ENCODE measurements at places on chromosomes 5 and 9.

- peak; percentile 37 for DNase-seq
These were observed 267.9 kb upstream of the PDE4D start for GRCh38 chr5:60161340-60161934.

DNA sequence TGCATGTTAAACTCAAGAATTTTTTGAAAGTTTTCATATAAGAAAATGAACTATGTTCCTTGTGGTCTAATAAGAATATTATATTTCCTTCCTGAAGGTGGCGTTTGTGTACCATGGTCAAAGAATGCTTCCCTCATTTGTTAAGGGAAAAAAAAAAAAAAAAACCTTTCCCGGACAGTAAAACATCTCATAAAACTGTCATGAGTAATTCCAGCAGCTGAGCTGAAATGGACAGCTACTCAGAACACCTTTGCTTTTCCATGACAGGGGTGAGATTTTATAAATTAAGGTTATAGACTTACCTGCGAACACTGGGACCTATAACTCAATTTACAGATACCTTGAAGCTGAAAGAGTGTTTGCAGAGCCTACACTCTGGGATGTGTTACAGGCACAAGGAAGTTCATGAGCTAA lies 113.2 kb upstream of the RANBP3L start:
- DNase-seq = peak; percentile 58

DNA sequence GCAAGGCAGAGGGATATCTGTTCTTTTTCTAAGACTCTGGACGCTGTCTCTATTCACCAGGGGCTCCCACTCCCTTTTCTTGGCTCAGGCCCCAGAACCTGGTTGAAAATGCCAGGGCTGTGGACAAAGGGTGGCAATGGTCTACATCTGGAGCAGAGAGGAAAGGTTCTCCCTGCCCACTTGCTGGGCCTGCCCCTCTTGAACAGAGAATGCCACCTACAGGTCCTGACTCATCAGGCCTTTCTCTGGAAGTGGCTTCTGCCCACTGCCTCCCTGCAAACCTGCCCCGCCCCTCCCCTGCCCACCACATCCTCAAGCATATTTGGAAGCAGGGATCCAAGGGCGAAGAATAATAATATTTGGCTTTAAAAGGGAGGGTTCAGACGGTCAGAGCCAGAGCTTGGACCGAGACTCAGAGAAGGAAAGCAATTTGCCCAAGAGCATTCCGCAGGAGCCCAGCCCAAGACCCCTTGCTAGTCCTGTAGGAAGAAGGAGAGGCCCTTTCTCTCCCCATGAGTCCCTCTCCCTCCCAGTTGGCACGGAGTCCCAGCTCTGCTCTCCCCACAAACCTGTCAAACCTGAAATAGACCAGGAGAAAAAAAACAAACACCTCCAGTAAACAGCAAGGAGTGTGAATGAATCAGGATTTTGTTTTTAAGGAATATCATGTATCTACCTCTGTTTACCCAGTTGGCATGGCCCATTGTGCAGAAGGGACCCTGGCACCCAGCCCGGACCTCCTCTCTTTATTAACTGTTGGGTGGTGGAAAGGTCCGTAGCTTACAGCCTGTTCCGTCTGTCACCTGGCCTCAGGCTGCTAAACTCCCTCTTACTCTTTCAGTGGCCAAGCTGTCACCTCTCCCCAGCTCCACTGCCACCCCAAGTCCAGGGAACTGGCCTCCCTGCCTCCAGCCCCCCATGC lies 37.7 kb upstream of the STXBP1 start:
- DNase-seq = no peak

- no peak for DNase-seq
These were observed 3.9 kb downstream of the FABP6 start for GRCh38 chr5:160233215-160233614.

DNA sequence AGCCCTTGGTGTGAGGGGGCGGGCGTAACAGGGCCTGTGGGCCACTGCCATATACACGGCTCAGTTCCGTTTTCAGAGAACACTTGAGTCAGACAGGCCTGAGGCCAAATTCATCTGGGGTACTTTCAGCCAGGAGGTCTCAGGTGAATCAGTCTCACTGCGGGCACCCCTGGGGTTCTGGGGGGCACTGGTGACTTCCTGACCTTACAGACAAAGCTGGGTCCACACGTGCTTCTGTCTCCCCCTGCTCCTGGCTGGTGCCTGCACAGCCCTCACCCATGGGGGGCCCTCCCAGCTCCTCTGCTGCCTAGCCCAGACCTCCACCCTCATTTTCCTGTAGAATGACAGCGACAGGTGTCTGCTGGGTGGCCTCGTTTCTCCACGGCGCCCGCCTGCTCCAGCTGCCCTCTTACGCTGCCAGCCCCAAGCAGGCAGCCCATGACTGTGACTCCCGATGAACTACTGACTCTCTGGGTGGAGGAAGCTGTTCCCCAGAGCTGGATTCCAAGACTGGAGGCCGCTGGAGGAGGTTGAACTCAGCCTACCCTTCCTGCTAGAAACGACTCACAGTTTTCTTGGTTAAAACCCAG lies 374.1 kb upstream of the IRX4 start:
- no peak for DNase-seq

DNA sequence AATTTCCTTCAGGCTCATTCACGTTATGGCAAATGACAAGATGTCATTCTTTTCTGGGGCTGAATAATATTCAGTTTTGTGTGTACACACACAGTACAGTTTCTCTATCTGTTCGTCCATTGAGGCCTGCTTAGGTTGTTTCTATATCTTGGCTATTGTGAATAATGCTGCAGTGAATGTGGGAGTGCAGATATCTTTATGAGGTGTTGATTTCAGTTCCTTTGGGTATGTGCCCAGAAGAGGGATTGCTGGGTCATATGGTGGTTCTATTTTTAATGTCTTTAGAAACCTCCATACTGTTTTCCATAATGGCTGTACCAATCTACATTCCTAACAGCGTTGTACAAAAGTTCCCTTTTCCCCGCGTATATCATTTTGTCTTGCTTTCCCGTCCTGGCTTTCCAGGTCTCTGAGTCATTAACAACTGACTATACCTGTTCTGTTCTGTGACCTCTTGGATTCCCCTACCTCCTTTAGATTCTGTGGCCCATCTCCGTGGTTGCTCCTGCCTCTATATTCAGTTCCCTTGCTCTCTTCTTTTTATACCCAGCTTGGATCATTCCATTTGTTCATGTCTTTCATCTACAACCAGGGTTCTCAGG lies 6.8 kb downstream of the SNX30 start:
- peak; percentile 86 for DNase-seq

DNA sequence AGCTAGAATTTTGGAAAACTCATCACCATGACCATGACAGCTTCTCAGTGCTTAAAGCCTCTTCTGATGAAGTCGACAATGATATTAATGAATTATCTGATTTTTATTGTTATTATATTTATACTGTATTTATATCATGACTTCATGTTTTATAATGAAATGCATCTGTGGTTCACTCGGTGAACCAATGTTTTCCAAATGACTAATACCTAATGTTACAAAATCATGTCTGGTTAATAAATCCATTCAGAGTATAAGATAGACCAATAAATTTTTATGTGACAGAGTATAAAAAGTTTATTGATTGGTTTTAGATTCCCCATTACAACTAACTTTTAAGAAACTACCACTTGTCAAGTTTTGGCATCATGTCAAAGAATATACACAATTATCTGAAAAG lies 416.5 kb downstream of the MLLT3 start:
- DNase-seq = peak; percentile 64

DNA sequence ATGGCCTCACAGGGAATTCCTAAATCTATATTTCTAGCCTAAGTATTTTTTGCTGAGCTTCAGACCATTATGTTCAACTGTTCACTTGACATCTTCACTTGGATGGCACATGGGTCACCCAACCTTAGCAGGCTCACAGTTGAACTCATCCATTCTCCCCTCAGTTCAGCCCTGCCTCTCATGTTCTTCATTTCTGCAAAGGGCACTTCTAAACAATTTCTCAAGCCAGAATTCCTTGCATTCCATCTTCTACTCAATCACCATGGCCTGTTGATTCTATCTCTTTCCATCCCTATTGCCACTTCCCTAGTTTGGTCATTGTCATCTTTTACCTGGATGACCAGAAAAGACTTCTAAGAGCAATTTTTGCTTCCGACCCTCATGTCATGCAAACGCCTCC lies 7.3 kb upstream of the RGS3 start:
- DNase-seq = peak; percentile 35

DNA sequence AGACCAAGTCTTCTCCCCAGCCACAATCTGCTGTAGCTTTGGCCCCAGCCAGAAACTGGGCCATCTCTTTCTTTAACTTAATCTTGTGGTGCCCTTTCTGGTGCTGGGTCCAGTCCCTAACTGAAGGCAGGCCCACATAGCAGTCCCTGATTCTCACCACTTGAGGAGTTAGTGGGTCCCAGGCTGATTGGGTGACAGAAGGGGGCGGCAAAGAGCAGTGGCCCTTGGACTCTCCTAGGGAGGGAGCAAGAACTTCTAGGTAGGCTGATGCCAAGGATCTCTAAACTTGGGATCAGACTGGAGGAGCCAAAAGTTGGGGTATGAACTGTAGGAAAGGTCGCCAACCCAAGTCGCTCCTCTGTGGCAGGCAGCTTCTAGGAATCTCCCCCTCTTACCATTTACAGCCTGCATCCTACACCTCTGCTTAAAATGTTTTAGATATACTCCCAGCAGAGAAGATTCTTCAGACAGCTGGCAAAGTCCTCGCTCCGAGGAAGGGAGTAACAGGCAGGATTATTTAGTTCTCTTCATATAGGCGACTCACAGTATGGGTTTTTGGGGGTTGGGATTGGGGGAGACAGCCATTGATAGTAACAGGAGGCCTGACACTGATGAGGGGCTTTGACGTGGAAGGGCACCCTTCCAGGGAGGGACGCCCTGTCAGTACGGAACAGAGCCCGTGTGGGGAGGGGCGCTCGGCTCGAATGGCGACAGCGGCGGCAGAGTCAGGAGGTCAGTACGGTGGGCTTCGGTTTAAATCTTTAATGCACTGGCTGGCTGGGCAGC lies 2.0 kb upstream of the CCL27 start:
- DNase-seq = peak; percentile 66

DNA sequence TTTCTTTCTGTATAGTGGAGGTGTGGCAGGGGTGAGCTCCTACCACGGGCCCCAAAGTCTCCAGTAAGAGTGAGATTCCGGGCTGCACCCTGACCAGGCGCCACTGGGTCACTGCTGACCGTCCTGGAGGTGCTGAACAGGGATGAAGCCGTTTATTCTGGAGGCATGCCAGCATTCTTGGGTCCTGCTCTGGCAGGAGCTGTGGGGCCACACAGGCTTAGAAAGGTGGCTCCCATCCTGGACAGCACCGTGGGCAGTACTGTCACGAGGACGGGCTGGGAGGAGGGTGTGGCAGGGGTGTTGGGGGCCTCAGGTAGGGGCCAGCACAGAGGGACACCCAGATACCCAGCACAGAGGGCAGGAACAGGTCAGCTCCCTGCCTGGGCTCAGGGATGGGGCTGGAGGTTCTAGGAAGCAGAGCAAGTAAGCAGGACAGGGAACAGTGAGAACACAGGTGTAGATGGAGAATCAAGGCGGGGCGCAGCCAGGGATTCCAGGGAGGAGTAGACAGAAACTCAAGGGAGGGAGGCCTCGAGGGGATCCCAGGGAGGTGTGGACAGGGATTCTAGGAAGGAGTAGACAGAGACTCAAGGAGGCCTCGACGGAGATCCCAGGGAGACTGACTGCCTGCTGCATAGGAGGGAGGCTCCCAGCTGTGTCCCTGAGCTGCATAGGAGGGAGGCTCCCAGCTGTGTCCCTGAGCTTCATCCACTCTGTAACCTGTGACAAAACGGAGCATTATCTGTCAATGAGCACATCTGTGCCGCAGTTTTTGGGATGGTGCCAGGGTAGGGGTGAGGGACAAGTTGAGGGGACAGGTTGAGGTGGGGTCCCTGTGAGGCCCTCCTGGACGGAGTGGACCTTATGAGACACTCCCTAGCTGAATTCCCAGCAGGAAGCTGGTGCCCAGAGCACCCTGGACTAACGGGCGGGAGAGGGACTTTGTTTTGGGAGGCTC lies 1.1 kb upstream of the PLEKHG4B start:
- no peak for DNase-seq

DNA sequence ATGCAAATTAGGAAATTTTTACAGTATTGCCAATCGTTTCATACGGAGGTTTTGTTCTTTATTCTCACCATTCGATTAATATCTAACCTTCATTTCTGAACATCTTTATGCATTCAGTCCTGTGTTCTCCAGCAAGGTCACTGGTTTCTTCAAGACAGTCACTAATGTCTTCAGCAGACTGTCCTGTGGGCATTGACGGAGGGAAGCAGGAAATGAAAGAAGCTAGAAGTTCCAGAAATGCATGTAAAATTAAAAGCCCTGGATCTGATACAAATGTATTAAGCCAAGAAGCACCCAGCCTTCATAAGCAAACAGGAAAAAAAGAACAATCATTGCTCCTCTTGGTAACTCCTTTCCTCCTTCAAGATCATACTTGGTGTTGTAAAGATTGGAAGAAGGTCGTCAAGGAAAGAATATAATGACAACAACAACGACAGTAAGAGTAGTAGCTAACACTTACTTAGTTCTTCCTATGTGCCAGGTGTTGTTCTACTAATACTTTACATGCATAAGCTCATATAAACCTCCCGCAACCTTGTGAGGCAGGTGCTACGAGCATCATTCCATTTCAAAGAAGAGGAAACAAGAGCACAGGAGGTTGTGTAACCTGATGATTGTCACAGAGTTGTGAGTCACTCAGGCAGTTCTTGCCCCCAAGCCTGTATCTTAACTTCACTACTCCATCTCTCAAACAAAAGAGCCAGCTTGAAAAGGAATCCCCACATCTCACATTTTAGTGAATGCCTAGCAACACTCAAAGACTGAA lies 59.9 kb upstream of the CER1 start:
- DNase-seq = no peak

DNA sequence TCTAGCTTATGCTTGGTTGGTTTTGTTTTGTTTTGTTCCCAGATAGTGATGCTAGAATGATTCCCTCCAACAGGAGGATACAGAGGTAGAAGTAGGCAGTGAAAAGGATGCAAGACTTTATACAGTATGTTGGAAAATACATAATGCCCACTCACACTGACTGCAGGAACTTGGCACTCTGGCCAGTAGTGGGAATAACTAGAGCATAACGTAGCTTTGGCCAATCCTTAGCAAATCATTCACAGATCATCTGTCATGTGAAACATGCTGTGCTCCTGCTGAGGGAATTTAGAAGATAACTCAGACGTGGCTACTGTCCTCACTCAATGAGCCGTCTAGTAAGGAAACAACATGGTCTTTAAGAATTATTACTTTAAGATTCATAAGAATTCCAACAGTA lies 13.5 kb downstream of the CFAP90 start:
- no peak for DNase-seq

- DNase-seq = peak; percentile 4
These were observed 233.5 kb downstream of the RFX3 start for GRCh38 chr9:3292311-3292710.

- no peak for DNase-seq
These were observed 305.0 kb downstream of the RAB3C start for GRCh38 chr5:58887721-58888409.

GRCh38 chr9:127776195-127776923 lies 2.1 kb downstream of the SH2D3C start:
- DNase-seq = no peak

DNA sequence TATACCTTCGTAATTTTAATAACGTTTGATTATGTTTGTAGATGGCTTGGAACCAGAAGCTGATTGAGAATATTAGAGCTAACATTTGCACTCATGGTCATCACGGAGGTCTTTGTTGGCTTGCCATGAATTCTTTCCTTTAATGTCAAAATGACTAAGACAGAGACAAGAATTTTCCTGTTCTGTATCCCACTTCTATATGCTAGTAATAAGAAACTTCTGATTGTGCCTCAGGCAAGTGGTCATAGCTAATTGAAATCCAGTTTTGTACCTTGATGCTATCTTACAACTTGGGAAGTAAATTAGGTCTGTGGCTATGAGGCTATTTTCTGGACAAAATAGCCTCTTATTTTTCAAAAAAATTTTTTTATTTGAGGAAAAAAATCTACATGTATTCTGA lies 167.6 kb downstream of the RANBP17 start:
- no peak for DNase-seq

All from fibroblast of skin of right quadriceps (primary cell).